ENCODE measurements at places on chromosomes 2 and 18.

DNA sequence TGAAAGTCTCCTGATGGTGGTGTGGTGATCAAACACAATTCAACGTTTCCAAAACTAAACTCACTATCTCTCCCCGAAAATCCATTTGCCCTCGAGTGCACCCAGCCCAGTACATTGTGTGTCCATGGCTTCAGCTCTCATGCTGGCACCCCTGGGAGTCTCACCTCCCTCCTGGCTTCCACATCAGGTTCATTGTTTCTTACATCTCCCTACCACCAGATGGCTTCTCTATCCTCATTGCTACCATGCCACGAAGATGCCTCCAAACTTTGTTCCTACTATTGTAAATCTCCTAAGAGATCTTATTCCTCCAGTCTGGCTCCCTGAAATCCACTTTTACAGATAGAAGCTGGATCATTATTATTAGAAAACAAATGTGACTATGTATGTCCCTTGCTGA is 197.0 kb downstream of the MYT1L start:
- DNase-seq: no peak

DNA sequence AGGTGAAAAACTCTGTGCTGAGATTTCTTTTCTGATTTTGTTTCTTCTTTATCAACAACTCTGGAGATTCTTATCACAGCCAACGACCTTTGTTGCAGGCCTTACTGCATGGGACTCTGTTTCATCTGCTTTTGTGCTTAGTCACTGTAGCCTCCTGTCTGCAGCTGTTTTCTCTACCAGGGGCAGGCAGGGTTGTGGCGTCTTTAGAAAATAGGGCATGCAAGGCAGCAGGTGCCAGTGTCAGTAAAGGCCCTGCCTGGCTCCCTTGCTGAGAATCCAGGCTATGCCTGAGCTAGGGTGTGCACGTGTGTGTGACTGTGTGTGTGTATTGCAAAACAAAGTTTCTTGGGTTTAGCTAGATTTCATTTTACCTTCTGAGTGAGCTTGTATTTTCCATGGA is 14.6 kb upstream of the SLC9A2 start:
- DNase-seq: no peak

GRCh38 chr2:222404151-222404905 is 20.0 kb upstream of the SGPP2 start:
- no peak for DNase-seq

DNA sequence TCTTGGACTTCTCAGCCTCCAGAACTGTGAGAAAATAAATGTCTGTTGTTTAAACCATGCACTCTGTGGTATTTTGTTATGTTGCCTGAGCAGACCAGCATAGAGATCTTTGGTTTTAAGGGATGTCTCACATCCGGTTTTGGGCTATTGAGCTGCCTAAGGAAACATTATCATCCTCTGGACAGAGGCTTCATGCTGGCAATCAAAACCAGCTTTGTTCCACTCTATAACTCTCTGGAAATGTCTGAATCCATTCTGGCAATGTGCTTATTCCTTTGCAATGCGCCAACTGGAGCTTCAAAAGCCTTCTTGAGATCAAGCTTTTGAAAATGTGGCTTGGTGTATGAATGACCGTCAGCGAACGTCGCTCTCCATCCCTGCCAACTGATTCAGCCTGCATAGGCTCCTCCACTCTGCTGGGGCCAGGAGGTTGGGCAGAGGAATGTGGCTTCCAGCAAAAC is 183.6 kb upstream of the MGAT5 start:
- DNase-seq: no peak

- DNase-seq: no peak
Measured at GRCh38 chr18:12630136-12630535, 27.8 kb downstream of the SPIRE1 start.

- DNase-seq: no peak
Measured at GRCh38 chr2:237227592-237228280, 142.0 kb downstream of the COPS8 start.

DNA sequence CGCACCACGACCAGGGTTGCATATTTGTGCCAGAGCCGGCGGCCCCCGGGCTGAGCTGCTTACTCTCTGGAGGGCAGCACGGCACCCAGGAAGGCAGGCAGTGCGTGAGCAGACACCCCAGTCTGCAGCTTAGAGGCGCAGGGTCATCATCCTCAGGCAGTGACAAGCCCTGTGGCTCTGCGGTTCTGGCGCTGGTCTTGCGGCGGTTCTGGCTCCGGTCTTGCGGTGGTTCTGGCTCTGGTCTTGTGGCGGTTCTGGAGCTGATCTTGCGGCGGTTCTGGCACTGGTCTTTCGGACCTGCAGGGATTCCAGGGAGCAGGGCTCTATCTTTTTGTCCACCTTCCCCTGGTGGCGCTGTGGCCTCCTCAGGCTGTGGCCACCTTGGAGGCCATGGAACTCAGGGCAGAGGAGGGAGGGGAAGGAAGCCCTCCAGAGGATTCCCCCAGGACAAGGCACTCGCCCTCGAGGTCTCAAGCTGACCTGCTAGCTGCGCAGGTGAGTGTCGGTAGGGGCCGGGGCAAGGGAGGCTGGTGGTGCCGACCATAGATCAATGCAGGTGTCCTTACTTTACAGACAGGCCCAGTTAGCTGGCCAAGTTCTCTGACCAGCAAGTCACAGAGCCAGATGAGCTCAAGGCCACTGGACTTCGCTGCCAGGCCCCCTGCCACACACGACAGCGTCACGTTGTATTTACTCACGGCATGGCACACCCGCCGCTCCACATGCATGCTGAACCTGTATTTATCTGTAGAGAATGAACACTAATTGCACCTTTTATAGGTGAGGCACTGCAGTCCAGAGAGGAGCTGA is 14.9 kb downstream of the ESPNL start:
- DNase-seq: no peak

GRCh38 chr2:190532581-190532980 is 1.9 kb downstream of the NEMP2 start:
- DNase-seq: no peak

DNA sequence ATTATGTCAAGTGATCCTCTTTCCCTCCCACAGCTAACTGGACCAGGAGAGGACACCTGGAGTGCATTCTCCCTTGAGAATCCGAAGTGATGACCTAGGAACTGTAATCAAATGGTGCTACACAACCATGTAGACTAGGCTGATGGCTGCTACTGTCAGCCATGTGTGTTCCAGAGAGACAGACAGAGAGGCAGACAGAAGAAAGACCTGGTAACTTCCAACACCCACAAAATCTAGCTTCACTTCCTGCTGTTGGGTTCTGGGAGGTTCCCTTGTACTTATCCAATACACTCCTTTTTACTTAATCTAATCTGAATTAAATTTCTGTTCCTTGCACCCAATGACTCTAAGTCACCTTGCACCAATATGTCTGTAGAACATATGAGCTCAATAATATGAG is 72.3 kb downstream of the AAK1 start:
- no peak for DNase-seq

DNA sequence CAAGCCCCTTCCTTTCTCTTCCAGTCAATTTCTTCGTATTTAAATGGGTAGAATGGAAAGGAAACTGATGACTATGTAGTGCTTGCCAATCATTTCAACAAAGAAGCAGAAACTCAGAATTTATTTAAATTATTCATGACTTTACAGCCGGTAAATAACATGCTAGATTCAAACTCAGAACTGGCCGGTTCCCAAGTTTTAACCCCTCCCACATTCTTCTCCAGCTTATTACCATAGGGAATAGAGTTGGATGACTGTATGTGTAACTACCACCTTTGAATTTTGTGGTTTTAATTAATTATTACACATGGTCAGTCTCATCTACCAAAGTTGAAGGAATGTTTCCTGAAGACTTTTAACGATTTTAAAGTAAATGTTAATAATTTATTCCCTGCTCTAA is 819.3 kb upstream of the LRATD1 start:
- DNase-seq: no peak

- no peak for DNase-seq
Measured at GRCh38 chr2:112621790-112622527, 23.8 kb upstream of the SLC20A1 start.

GRCh38 chr2:7625392-7626138 is 708.4 kb downstream of the RNF144A start:
- no peak for DNase-seq
